ENCODE measurements at places on chromosomes 7 and 10.
A peak's percentile ranks its signal among the peaks of the same experiment; 100 is the strongest.

GRCh38 chr10:97731346-97732051, 5.4 kb upstream of the ZFYVE27 start:
- DNase-seq, result peak; percentile 45

GRCh38 chr10:85648279-85648754, 718.3 kb downstream of the GRID1 start:
- DNase-seq, result no peak

- no peak for DNase-seq
These were observed 40.2 kb upstream of the GPAM start for GRCh38 chr10:112223725-112224124.

DNA sequence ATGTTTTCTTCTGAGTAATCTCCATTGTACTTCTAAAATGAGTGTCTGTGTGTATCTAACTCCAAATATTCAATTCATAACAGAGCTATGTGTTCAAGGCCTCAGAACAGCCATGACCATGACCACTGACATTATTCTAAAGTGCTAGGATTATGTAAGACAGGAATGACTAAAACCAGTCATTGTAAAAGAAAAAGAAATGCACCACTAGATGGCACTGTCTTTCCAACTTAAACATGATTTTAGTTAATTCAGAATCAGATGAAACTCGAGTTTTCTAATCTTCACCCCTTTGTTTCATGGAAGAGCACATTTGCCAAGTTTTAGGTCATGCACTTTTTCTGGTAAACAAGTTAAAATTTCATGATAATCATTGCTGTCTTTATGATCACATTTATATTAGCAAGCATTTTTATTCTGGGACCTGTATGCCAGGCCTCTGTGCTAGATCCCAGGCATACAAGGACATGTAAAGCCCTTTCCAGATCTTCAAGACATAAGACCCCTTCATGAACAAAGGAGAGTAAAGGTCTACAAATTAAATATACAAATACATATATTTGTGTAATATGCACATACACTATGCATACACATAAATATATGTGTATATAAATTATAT, 26.1 kb upstream of the RSU1 start:
- DNase-seq, result no peak

DNA sequence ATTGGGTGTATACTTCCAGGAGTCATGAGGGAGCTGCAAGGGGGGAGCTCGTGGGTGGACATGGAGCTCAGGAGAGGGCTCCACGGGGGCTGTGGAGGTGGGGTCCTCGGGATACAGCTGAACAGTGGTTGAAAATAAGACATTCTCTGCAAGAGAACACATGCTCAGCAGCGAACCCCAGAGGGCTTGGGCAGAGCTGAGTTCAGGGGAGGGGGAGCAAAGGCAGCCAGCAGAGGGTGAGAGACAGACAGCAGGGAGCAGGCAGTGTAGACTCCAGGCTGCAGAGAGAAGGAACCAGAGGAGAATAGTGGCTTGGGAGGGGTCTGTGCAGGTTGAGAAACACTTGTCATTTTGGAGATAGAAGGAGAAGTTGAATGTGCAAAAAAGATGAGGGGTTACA, 73.0 kb upstream of the LRRC18 start:
- DNase-seq, result no peak
